Thyroid gland (tissue), 4 donors: ENCODE measurements at places on chromosomes 6 and 20. TPM values are rescaled to one million over a fixed set of nuclear protein-coding genes. Genes with fewer than 3 reads are reported as not detected.

DNA sequence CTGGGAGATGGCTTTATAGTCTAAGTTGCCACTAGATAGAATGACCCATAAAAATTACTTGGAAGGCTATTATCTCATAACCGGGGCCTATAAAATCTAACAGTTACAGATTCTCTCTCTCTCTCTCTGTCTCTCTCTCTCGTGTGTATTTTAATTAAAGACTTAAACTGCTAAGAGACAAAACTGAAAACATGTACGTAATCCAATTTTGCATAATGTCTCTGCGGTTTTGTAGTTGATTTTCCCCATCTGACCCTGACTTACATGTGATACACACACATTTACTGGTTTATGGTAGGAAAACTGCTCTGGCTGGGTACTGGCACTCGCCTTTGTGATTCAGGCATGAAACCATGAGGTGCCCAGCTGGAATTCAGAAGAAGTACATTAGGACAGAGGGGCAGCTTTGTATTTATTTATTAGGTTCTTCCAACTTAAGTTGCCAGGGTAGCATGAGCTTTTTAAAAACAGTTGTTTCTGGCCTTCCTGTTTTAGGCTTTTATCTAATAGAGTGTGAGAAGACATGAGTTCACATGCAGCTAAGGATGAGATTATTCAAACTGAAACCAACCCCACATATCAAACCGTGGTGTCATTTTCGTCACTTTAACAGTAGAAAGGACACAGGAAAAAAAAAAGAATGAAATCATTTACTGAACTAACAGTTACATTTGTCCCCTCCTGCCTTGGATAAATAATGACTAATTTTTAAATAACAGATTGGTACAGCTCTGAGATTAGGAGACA is 182.5 kb downstream of the GMPR start:
- no peak for DNase-seq

DNA sequence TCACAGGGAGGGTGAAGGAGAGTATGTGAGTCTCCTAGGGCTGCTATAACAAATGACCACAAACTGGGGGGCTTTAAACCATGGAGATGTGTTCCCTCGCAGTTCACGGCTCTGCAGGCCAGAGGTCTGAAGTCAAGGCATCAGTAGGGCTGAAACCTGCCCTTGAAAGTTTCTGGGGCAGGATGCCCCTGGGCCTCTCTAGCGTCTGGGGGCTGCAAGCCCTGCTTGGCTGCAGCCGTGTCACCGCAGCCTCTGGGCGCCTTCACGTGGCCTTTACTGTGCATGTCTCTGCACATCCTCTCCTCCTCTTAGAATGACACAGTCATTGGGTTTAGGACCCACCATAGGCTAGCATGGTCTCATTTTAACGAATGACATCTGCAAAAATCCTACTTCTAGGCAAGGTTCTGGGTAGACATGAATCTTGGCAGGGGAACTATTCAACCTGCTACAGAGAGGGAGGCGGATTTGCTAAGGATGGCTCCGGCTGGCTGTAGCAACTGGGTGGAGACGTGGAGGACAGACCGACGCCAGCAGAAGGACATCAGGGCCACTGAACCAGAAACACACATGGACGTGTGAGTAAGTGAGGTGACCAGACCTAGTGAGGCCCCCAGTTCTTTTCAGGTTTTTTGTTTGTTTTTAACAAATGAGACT is 58.6 kb downstream of the PHACTR3 start:
- no peak for DNase-seq

DNA sequence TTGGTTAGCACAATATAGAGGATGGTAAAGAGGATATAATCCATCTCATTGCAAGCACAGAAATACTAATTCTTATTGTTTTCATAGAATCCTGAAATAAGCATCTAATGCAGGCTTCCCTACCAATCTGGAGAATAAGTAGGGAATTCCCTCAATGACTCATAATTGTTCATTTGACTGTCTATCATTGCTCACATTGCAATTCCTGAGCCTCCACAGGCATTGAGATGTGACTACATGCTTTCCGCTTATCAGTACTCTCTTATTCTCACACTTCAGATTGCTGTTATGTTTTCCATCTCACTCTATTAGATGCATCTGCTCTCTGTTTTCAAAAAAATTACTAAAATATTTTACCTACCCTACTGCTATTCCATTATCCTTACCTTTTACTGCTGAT is 216.2 kb upstream of the PRSS16 start:
- no peak for DNase-seq

DNA sequence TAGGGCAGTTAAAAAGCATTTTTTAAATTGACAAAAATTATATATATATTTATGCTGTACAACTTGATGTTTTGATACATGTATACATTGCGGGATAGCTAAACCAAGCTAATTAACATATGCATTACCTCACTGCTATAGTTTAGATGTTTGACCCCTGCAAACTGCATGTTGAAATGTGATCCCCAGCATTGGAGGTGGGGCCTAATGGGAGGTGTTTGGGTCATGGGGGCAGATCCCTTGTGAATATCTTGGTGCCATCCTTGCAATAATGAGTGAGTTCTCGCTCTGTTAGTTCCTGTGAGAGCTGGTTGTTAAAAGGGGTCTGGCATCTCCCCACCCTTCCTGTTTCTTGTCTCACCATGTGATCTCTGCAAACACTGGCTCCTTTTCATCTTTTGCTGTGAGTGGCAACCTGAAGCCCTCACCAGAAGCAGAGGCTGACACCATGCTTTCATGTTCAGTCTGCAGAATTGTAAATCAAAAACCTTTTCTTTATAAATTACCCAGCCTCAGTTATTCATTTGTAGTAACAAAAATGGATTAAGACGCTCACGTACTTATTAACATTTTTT is 111.8 kb downstream of the MCHR2 start:
- no peak for DNase-seq

The MAFB gene
- 45.0 TPM for total RNA-seq

- DNase-seq = no peak
These were observed 79.8 kb downstream of the PSMB1 start for GRCh38 chr6:170473301-170473717.

The NT5E gene
- 106 TPM for total RNA-seq

The ZNF318 gene
- 84.6 TPM for total RNA-seq

- DNase-seq = no peak
These were observed 46.0 kb downstream of the ABHD12 start for GRCh38 chr20:25344634-25345033.

DNA sequence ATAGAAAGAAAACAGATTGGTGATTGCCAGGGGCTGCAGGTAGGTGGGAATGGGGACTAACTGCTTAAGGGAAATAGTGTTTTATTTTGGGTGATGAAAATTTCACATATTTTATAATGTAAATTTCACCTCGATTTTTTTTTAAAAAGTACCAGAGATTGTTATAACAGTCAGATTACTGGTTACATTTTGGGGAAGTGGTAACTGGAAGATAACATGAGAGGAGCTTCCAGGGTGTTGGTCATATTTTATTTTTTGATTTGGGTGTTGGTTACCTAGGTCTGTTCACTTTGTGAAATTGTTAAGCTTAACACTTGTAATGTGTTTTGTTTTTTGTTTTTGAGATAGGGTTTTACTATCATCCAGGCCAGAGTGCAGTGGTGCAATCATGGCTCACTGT is 17.2 kb upstream of the CRIP3 start:
- DNase-seq = no peak

GRCh38 chr20:33796263-33796906 is 14.8 kb upstream of the CHMP4B start:
- peak; percentile 87 for DNase-seq

The NKAPL gene
- 0.67 TPM for total RNA-seq

DNA sequence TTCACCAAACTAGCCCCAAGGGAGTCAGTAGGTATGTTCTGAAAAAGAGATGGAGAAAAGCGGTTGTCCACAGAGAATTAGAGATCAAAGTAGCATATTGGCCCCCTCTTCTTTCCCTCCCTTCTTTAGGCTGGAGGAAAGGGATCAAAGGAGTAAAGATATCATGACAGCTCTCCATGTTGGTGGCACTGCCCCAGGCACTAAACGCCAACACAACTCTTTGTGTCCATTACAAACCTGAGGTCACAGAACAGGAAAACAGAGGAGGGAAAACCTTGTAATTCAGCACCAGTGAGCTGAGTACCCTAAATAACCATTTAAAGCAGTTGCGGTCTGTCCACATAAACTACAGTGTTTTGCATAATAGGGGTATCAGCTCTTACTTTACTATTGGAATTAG is 113.0 kb upstream of the TFAP2D start:
- DNase-seq = no peak

- peak; percentile 58 for DNase-seq
These were observed 1.2 kb downstream of the TGIF2 start for GRCh38 chr20:36574366-36575135.

The MLN gene
- not detected for total RNA-seq

DNA sequence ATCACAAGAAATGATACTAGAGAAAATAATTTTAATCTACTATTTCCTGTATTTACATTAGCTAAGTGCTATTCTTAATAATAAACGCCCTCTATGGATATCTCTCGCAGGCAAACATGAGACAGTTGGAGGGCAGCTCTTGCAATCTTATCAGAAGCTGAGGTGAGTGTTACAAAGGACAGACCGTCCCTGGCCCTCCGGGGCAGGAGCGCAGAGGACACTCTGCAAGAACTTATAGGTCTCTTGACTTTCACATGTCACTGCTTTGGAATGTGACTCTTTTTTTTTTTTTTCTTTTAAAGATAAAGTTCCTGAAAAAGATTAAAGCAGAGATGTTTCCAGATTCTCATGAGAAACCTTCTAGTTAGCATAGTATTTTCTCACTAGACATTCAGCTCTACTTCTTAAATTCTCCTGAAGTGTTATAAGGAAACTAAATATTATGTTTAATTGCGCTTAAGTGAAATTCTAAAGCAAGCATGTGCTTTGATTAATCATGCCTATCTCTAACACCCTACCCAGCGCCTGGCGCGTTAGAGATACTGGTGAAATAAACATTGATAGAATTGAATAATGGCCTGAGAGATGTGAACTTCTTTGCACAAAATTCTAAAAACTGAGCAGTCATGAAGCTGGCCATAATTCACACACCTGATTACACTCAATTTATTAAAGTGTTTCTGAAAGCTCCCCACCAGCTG is 57.4 kb downstream of the SYTL3 start:
- peak; percentile 88 for DNase-seq

GRCh38 chr6:109478841-109479624 is 4.0 kb downstream of the ZBTB24 start:
- DNase-seq = no peak
